Hypothalamus (tissue), 51 donors: ENCODE measurements at places on chromosomes 3 and 15.

DNA sequence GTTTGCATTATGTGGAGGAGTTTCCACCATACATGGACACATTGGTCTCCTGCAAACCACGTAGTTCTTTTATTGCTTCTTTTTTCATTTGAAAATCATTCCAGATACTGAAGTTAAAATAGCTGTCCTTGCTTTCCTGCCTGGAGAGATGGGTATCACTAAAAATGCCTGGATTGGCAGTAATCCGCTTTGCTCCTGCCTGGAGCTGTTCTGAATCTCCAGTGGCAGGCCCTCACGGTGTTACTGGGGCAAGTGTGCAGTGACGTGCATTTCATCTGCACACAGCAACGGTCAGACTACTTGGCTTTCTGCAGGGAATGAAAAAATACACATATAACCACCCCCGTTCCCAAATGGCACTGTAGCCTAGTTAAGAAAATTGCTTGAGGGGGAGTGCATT lies 272.9 kb downstream of the IL5RA start:
- no peak for DNase-seq

GRCh38 chr3:13040361-13041074 lies 32.7 kb downstream of the IQSEC1 start:
- DNase-seq: no peak

DNA sequence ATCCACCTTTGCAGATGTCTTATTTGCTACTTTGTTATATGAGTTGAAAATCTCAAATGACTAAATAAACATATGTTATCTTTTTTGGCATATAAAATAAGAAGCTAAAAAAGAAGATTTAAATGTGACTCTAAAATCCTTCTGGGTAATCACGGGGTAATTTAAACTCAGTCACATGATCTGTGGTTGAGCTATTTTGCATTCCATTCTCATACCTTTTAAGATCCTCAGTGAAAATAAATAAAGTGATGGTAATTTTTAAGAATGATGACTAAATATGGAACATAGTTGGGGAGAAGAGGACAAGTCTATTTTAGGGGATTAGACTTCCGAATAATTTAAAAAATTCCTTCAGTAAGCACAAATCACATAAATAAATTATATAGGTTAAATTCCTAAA lies 1076.8 kb downstream of the TUSC7 start:
- no peak for DNase-seq

GRCh38 chr3:182414586-182414985 lies 378.7 kb upstream of the ATP11B start:
- no peak for DNase-seq

- no peak for DNase-seq
These were observed 44.0 kb downstream of the KLF15 start for GRCh38 chr3:126313166-126313565.

DNA sequence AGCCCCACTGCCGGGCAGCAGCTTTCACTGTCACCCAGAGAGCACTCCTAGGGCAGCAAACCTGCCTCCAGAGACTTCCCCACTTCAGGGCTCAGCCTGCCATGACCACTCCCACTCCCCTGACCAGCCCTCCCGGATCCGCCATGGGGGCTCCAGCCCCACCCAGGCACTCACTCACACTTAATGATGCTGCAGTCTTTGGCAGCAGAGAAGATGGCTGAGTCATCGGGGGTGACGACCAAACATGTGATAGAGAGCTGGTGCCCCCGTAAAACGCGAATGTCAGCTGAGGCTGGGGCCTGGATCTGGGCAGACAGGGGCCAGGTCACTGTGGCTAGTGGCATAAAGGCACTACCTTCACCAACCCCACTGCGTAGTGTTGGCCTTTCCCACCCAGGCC lies 4.7 kb downstream of the RRP9 start:
- DNase-seq: no peak

GRCh38 chr15:98813951-98814350 lies 165.6 kb downstream of the IGF1R start:
- no peak for DNase-seq

DNA sequence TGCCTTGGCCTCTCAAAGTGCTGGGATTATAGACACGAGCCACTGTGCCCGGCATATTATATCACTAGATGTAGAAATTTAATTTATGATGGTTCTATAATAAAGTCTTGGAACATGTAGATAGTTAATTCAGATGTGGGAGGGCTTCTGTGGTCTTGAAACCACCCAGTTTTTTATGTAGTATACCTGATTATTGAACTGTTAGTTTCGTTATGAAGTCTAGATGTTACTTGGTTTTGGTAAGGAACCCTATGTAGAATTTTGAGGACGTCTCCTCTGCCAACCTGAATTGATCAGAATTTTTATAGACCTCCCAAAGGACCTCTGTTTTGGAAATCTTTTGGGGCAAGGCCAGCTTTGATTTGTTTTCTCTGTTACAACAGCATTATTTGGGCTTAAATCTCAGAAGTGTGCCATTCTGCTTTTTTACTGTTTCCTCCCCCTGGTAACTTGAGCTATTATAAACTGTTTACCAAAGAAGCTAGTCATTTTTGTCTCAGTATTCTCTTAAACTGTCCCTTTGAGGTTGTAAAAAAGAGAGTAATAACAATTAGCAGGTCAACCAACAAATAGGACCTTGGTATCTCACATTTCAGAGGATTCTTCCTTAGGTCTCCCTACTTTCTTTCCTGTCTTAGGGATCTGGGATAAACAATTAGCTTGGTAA lies 20.8 kb downstream of the AKAP13 start:
- no peak for DNase-seq

DNA sequence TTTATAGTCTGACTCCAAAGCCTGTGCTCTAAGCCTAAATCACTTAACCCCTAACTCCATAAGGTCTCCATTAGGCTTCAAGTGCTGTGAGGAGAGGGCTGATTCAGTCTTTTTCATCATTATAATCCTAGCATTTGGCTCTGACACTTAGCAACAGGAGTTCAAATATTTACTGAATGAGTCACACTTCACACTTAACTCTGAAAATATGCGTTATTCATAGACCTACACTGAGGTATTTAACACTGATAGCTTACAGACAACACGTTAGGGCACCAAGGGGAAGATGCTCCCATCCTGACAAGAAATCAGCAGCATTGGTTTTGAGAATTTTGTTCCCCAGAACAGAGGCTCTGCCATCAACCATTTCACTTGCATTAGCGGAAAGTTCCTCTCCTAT lies 53.5 kb downstream of the MSL2 start:
- DNase-seq: no peak

DNA sequence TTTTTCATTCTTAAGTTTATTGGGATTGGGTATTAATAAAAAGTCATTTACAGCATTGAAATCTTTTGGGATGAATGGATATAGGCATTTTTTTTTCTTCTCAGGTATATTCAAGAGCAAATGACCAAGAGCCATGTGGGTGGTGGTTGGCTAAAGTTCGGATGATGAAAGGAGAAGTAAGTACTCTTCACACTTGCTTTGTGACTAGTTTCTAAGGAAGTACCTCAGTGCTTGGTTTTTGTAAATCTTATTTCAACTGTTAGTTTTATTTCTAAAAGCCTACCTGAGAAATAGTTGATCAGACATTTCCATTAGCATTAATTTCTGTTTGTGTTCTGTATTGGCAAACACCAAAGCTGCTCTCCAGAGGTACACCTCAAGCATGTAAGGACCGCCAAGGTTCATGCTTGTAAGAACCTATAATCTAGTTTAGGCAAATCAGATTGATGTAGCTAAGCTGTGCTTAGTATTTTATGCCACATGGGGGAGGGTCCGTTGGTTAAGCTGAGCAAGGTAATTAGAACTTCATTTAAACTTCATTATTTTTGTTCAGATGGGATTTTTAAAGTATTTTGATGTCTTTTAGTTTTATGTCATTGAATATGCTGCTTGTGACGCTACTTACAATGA lies 35.4 kb downstream of the FXR1 start:
- DNase-seq: no peak

- DNase-seq: no peak
These were observed 480.5 kb upstream of the PROK2 start for GRCh38 chr3:72265256-72266015.

GRCh38 chr3:151544164-151544548 lies 83.3 kb upstream of the IGSF10 start:
- DNase-seq: no peak

DNA sequence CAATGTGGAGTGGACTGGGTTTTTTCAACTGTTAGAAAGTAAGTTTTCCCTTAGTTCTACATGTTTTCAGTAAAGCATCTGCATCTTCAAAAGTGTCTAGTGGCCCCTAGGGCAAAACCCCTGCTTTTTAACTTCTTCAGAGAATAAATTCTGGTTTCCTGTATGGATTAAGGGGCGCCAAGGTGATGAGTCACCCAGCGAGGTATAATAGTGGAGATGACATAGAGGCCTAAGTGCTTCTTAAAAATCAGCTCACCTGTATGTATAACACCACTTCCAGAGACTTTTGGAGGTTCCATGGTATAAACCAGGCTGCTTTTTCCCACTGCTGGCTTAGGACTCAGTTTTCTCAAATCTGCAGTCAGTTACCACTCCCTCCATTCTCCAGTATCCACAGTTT lies 68.9 kb downstream of the SYN2 start:
- DNase-seq: no peak

GRCh38 chr15:41911691-41912345 lies 18.0 kb upstream of the SPTBN5 start:
- no peak for DNase-seq

GRCh38 chr3:30333903-30334302 lies 272.5 kb upstream of the TGFBR2 start:
- no peak for DNase-seq

DNA sequence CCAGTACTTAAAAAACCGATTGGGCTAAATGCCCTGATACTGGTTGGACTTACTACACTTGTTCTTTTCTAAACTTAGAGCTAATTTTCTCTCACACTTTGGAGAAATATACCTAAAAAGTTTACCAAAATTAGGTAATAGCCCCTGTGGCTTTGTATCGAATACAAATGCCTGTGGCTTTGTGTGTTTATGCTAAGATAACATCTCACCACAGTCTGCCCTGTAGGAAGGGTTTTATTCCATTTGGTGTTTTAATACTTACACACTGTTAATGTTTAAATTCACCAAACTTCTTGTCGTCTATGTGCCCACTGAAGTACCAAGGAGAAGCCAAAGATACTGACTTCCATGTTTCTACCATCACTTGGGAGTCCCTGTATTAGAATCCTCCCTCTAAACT lies 66.4 kb downstream of the BCHE start:
- DNase-seq: no peak

DNA sequence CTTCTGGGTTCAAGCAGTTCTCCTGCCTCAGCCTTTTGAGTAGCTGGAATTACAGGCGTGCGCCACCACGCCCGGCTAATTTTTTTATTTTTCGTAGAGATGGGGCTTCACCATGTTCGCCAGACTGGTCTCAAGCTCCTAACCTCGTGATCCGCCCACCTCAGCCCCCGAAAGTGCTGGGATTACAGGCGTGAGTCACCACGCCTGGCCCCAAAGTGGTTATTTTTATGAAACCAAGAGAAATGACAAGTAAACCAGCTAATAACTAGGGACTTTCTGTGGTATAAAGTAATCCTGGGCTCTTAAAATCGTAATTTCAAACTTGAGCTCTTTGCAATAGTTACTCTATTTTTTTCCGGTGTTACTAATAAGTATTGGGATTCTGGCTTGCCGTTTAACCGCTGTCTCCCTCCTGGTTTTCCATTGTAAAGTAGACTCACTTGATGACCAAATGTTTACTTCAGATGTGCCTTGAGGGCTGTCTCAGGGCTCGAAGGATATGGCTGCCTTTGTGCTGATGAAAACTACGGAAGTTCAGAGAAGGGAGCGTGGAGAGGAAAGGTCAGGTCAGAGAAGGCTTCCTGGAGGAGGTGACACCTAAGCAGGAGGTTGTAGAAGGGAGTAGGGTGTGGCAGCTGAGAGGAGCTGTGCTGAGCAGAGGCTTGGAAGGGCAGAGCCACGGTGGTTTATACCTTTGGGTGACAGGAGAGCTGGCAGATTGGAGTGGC lies 4.2 kb downstream of the ZSCAN2 start:
- DNase-seq: no peak

- DNase-seq: no peak
These were observed 9.2 kb upstream of the UBE2E1 start for GRCh38 chr3:23796518-23796917.

GRCh38 chr3:24684506-24685023 lies 189.9 kb upstream of the THRB start:
- no peak for DNase-seq

DNA sequence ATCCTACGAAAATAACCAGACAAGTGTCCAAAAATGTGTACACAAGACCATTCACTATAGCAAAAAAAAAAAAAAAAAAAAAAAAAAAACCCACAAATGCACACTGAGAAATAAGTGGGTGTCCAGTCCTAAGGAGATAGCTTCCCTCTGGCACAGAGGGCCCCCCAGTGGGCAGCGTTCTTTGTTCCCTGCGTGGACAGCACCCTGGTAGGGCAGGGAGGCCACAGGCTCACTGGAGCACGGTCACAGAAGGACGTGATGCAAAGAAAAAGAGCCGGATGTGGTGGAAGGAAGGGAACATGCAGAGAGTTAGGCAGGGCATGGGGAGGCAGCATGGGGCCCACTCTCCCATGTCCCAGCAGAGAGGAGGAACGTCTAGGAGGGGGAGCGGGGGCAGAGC lies 210.7 kb upstream of the NSMCE3 start:
- DNase-seq: no peak

GRCh38 chr3:29441422-29441821 lies 160.6 kb downstream of the RBMS3 start:
- no peak for DNase-seq

- DNase-seq: no peak
These were observed 182.8 kb downstream of the THRB start for GRCh38 chr3:24311881-24312280.

DNA sequence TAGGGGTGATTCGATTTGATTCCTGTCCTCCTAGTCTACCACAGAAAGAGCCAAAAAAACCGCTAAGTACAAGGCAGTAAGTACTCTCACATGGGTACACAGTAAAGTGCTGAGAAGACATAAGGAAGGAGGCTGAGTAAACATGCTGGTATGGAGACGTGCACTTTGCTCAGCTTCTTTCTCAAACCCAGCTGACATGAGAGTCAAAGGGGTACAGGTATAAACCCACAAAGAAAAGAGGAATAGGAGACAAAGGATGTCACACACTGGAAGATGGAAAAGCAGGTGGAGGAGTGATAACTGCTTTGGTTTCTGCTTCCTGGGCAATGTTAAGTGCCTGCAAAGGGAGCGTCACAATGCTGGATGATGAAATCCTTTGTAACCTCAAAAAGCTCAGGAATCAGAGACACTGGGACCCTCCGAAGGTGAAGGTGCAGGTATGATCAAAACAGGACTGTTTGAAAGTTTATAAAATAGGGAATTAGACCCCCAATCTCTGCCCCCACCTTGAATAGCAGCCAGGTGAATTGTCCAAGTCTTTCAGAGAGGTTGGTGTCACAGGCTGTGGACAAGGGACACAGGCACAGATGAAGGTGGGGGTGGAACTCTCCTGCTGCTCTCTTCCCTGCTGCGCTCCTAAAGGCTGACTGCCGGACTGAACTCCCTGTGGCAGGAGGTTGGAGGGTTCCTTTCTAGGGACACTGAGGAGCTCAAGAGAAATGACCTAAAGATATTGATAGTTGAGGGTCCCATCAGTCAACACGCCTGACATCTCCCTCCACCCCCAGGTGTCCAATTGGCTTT lies 101.8 kb downstream of the RAB11A start:
- DNase-seq: no peak

GRCh38 chr15:71648095-71648494 lies 162.3 kb upstream of the NR2E3 start:
- DNase-seq: no peak

GRCh38 chr3:48372377-48372770 lies 355 bp downstream of the FBXW12 start:
- no peak for DNase-seq
